ENCODE measurements at places on chromosomes 16 and 17. TPM values are rescaled to one million over a fixed set of nuclear protein-coding genes. Genes with fewer than 3 reads are reported as not detected.
A peak's percentile ranks its signal among the peaks of the same experiment; 100 is the strongest.

DNA sequence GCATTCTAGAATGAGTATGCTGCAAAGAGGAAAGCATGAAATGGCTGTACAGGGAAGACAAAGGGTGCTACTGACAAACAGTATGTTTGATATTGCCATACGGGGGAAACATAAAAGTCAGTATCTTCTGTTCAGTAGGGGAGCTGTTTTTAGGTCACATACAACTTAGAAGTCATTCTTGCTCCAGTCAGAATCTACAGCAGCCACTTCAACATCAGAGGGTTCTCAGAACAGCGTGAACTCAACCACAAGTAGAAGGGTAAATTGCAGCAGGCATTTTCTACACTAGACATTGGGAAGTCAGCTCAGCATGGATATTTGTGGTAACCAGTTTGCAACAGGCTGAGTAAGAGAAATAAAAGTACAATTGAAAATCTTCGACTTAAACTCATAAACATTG lies 1241.8 kb upstream of the GOT2 start:
- no peak for DNase-seq

- peak; percentile 15 for DNase-seq
These were observed 1.6 kb downstream of the TELO2 start for GRCh38 chr16:1494711-1495110.

- DNase-seq: peak; percentile 51
These were observed 191.8 kb downstream of the SNX29 start for GRCh38 chr16:12168074-12169000.

DNA sequence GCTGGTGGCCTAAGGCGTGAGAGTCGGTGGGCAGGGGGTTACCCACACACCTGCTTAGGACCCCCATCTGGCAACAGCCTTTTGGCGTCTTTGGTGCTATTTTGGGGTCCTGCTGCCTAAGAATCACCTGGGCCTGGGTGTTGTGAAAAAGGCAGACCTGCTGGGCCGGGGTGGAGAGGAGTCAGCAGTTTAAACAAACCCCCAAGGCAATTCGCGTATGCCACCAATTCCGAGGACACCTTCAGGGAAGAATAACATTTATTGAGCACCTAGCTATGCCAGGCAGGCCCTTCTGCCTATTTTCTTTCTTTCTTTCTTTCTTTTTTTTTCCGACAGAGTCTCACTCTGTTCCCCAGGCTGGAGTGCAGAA lies 53.9 kb upstream of the TOB1 start:
- DNase-seq: no peak

Gene ASGR2
- total RNA-seq: not detected

- DNase-seq: no peak
These were observed 191.9 kb upstream of the ANKFN1 start for GRCh38 chr17:55961386-55961785.

Gene PROCA1
- 0.36 TPM for total RNA-seq

DNA sequence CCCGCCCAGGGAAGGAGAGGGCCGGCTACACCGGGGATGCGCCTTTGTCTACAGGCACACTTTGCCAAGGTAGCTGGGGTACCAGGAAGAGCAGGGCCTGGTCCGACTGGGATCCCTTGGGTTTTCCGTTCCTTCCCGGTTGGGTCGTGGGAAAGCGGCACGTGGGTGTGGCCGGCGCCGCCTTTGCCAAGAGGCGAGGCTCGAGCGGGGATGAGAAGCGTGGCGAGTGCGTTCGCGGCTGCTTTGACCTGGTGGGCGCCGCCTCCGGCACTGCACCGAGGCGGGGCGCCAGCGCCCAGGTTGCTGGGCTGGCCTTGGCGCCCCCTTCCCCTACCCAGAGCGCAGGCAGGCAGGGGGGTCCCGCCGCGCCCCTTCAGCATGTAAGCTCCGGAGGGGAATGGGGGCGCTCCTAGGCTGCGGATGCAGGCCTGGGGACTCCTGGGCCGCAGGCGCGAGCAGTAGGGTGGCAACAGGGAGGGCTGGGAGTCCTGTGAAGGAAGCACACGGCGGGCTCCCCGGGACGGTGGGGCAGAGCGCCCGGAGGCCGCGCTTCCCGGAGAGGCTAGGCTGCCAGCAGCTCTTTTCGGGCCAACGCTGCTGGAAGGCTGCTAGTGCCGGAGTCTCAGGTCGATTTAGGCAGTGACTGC lies 2.0 kb downstream of the HAS3 start:
- no peak for DNase-seq

GRCh38 chr16:85310868-85311585 lies 198.8 kb upstream of the CIBAR2 start:
- DNase-seq: no peak

GRCh38 chr17:54172985-54173316 lies 350.2 kb downstream of the KIF2B start:
- no peak for DNase-seq

DNA sequence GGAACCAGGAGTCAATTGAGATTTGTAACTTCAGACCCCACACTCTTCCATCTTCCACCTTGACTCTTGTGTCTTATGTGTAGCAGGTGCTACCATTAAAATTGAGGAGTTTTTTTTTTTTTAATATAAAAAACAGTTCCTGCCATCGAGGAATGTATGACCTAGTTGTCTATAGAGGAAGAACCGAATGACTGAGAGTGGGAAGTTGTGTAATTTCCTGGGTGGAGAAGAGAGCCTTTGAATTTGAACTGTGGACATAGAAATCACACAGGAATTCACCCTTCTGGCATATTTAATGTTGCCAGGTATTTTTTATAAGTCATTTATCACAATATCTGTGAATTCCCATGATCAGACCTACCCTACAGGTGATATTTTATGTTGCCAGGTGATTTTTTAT lies 22.0 kb downstream of the SP2 start:
- no peak for DNase-seq

GRCh38 chr16:12057266-12057665 lies 80.7 kb downstream of the SNX29 start:
- DNase-seq: peak; percentile 70

DNA sequence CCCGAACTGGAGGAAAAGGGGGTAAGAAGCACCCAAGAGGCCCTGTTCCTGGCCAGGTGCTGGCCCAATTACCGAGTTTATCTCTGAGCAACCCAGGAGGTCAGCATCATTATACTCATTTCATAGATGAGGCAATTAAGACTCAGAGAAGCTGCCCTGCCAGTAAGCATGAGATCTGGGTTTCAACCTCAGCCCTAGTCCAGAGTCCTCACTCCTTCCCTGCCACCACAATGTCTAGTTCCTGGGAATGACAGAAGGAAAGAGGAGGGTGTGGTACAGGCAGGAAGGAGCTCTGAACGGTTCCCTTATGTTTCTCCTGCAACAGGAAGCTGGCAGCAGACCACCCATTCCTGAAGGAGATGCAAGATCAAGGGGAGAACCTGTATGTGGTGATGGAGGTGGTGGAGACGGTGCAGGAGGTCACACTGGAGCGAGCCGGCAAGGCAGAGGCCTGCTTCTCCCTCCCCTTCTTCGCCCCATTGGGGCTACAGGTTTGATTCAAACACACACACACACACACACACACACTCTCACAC lies 7.4 kb downstream of the GSDMA start:
- no peak for DNase-seq

DNA sequence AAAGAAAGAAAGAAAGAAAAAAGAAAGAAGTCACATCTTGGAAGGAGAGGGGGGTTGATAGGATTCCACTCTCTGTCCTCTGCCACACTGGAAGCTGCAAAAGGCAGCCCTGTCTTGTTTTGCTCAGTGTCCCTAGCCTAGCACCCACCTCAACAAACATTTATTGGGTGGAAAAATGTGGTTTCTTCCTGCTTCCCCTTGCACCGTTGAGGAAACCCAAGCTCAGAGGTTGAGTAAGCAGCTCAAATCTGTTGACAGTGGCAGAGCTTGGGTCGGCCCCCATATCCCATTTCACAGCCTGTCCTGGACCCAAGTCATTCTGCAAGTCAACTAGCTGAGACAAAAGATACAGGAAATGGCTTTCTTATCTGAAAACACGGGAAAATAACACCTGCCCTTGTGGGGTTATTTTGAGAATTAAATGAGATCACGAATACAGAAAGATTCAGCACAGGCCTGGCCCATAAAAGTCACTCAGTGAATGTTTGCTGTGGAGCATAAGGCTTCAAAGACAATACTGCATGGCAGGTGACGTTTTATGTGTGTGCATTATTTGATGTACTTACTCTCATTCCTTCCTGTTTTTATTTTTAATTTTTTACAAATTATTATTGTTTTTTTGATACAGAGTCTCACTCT lies 63.6 kb downstream of the SCNN1B start:
- no peak for DNase-seq
